Stimulated activated CD4-positive, alpha-beta T cell treated with anti-CD3 and anti-CD28 coated beads, Interleukin-1b, Interleukin-23, amount 100 ng/mL, for 4 hours (primary cell): ENCODE measurements at places on chromosomes 16 and 17.

DNA sequence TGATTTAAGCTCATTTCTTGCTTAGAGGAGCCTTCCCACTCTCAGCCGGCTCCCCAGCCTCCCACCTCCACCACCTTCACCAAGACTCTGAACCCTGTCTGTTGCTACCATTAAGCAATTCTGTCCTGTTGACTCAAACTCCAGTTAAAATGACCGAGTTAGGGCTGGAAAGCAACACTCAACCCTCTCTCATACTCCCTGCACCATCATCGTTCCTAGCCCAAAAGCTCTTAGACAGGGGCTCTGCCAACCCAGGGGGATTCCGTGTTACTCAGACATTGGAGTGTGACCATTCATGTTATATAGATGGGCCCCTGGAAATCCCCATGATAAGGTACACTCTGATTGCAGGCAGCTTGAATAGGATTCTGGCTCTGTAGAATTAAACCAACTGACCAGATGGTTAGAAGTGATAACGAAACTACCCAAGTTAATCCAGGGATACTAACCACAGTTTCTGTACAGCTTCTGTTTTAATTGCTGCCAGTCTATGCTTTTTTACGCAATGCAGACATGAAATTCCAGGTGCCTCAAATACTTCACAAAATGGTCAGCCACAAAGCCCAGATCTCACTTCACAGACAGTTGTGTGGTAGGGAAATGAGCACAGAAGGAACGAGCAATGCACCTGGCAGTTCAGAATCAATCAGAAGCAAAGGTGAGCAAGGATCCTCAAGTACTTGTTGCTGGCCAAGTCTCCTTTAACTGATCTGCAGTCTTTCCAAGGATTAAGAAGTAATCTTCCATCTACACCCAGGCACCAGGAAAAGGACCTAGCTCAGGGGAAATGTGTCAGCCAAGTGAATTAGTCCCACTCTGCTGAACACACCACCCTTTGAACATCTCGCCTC lies 2.1 kb downstream of the SSTR2 start:
- no peak for DNase-seq

DNA sequence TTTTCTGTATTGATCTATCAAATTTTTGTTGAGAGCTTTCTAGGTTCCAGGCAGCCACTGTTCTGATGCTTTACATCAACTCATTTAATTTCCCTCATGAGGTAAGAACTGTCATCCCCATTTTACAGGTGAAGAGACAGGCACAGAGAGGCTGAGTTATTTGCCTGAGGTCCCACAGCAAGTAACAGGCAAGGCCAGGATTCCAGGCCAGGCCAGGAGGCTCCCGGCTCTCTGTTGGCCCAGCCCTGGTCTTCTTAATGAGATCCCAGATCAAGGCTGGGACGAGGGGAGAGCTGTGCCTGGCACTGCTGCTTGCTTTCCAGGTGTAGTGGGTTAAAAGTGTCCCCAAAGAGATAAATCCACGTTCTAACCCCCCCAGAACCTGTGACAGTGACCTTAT lies 22.4 kb upstream of the RMI2 start:
- no peak for DNase-seq

- no peak for DNase-seq
Measured at GRCh38 chr17:78774956-78775571, 7.0 kb downstream of the CYTH1 start.

GRCh38 chr17:896953-897661 lies 82.5 kb downstream of the NXN start:
- DNase-seq, result no peak

DNA sequence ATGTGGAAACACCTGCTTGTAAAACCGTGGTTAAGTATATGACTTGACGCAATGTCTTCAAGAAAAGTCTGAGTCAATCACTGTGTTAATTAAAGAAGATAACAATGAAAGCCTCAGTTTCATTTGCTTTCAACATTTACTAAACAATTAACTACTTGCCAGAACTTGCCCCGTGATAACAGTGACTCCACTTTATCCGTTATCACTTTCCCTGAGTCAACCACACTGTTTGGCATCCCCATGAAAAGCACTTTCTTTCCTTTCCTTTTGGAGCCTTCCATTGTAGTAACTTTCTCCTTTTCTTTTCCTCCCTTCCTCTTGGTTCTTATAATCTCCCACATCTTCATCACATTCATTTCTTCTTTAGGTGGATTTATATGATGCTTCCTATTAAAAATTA lies 435.1 kb upstream of the GOT2 start:
- no peak for DNase-seq

GRCh38 chr17:47742319-47743181 lies 9.5 kb downstream of the TBX21 start:
- DNase-seq, result peak; percentile 37

DNA sequence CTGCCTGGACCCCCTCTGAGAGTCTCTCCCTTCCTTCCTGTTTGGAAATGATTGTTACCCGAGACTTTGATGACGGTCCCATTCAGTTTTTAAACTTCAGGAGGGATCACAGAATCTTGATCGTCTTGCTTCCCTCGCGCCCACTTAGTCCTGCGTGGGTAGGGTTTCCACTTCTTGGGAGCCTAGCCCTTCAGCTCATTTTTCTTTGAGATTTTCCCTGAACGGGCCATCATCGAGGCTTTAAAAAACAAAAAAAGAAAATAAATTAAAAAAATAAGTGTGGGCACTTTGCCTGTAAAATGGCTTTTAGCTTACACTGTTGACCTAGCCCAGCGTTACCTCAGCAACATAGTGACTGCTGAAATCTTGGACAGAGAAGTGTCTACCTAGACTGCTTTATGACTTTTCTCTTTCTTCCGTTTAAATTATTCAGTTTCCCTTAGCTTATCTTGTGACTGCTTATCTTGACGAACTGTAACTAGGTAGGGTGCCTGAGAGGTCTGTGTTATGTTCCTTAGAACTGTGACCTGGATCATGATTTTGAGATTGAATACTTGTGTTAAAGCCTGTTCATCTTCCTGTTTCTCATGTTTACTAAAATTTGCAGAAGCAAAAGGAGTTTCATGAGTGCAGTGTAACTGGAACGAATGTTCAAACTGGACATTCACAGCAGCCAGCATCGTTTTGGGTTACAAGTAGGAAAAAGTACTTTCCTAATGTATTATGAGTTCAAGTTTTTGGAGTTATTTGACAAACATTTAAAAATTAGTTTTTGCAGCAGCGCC lies 874 bp downstream of the WWP2 start:
- DNase-seq, result no peak

- DNase-seq, result no peak
Measured at GRCh38 chr17:68036304-68037147, 991 bp downstream of the KPNA2 start.

GRCh38 chr16:49567950-49568349 lies 194.3 kb downstream of the C16orf78 start:
- no peak for DNase-seq

- no peak for DNase-seq
Measured at GRCh38 chr16:11638140-11638539, 30.1 kb upstream of the SNN start.

DNA sequence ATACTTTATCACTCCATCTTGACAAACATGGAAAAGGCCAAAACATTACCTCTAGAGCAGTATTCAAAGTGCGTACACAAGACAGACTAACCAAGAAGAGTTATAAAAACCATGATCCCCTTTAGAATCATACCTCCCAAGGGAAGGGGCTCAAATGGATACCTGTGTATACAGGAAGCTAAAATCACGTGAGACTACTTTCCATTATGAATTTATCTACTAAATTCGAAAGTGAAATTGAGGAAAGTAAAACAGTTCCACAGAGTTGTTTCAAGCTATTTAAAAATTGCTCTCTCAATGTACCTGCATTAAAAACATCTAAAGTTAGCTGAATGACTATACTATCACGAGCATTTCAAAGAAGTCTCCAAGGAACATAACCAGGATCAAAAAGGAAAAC lies 32.7 kb downstream of the AP1G1 start:
- no peak for DNase-seq

GRCh38 chr17:64777415-64778239 lies 115.5 kb upstream of the SMURF2 start:
- no peak for DNase-seq

- no peak for DNase-seq
Measured at GRCh38 chr17:31460226-31460721, 68.8 kb downstream of the RAB11FIP4 start.

DNA sequence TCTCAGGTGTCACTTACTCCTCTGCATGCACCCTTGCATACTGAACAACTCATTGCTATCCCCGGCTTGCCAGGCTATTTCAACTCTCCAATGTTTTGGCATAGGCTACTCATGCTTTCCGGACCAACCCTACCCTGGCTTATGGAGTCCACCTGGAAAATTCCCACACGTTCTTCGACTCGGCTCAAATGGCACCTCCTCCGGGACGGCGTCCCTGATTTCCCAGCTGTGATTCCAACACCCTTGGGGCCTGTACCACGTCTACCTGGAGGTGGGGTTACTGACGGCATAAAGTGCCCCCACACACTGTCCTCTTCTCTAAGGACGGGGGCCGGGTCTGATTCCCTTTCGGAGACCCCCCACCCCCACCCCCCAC lies 498 bp downstream of the SMYD4 start:
- no peak for DNase-seq

DNA sequence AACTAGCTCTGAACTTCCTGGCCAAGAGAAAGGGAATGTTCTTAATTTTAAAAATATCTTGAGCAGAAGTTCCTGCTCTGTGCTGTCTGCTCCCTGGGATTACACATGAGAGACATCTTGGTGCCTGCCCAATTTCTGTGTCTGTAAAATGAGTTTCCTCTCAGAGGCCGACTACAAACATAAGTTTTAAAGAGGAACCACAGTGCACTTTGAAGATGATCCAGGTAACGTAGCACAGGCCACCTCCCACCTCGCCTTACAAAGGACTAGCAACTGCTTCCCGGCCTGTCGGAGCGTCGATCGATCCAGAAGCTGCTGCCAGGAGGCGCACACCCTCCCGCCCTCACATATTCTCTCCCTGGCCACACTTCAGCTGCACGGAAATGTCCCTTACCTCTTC lies 55.0 kb upstream of the ATP2A3 start:
- no peak for DNase-seq

DNA sequence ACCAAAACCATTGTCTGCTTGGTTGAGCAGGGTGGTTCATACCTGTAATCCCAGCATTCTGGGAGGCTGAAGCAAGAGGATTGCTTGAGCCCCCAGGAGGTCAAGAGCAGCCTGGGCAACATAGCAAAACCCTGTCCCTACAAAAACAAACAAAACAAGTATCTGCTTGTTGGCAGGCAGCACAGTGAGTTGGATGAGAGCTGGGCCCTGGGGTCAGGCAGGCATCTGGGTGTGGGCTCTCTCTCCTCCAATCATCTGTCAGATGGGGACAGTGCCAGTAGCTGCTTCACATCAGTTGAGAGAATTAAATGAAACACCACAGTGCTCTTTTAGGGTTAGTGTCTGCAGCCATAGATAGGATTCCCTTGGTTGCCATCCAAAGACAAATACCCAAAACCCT lies 5.8 kb downstream of the ARMC7 start:
- DNase-seq, result no peak
